ENCODE measurements at places on chromosomes 7 and 10.

DNA sequence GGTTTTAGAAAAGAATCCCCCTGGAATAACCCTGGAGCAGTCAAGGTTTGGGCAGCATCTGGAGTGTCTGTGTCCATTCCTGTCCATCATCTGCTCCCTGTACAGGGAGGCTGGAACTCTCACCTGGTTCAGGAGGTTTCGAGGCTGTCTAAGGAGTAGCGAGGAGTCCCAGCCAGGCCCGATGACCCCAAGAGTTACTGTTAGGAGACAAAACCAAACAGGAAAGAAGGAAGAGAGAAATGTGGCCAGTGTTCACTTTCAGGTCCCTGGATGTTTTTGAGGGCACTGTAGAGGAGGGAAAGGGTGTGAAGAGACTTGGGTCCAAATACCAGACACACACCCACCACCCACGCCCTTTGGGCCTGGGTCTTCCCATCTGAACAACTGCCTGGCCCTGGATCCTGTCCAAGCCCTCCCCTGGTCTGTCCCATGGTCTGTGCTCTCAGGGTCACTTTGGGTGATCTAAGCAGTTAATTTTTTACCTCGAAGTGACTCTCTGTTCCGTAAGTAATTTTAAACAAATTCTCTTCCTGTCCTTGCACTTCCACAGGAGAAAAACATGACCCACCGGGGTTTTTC is 117.1 kb downstream of the ZMIZ1 start:
- DNase-seq, result peak; percentile 20

DNA sequence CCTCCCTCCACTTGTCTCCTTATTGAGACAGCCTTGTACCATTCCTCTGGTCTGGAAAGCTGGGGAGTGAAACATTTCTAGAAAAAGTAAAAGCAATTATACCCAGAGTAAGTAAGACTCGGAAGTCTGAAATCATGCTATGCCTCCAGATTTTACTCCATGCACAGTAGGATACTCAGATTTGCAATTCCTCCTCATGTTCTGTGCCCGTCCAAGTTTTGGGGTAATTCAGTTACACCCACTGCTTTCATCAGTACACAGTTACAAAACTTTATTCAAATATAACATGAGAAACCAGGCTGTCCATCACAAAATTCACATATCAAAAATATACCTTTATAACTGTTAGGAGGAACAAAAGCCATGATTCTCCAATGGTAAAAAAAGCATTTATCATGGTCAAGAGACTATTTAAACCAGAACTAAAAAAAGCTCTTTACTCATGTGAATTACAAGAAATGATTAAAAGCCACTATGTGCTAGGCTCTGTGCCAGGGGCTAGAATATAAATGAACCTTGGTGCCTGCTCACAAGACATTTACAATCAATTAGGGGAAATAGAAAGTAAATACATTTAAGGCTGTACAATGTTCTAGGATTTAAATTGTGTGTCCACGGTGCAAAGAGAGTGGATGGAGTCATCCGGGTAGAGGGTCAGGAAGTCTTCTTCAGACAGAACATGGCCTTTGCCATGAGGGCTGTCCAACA is 320.2 kb downstream of the ELMO1 start:
- DNase-seq, result no peak

GRCh38 chr10:133364645-133365431 is 7.0 kb upstream of the FUOM start:
- no peak for DNase-seq

DNA sequence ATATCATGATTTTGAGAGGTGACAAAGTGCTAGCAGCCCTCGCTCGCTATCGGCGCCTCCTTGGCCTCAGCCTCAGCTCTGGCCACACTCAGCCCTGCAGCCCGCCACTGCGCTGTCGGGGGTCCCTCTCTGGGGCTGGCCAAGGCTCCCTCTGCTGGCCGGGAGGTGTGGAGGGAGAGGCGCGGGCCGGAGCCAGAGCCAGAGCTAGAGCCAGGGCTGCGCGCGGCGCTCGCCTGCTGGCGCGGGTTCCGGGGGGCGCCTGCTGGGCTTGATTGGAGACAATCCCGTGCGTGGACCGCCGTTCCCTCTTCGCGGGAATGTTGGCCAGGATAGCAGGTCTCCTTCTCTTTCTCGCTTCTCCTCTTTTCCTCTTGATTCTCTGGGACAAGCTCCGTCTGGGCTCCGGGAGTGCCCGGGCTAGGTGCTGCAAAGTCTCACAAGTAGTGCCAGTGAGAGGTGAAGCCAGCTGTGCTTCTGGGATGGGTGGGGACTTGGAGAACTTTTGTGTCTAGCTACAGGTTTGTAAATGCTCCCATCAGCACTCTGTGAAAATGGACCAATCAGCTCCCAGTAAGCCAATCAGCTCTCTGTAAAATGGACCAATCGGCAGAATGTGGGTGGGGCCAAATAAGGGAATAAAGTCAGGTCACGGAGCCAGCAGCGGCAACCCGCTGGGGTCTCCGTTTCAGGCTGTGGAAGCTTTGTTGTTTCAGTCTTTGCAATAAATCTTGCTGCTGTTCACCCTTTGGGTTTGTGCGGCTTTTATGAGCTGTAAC is 43.4 kb upstream of the ELMO1 start:
- DNase-seq, result no peak

DNA sequence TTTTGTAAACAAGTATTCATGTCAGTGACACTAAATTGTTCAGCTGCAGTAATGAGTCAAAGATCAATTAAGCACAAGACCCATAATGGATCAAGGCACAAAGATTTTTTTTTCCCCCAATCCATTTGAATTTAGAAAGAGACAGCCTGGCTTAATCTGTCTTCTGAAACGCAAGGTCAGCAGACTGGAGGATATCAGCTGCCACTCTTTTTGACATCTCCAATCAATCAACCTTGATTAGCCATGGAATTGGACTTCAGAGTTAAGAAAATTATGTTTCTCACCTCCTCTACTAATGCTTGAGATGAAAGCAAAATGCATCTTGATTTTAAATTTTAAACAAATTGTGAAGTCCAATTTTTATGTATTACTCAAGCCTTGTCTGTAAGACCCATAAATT is 642.4 kb upstream of the STEAP1 start:
- DNase-seq, result no peak

GRCh38 chr7:42315631-42316030 is 78.6 kb upstream of the GLI3 start:
- DNase-seq, result peak; percentile 33

DNA sequence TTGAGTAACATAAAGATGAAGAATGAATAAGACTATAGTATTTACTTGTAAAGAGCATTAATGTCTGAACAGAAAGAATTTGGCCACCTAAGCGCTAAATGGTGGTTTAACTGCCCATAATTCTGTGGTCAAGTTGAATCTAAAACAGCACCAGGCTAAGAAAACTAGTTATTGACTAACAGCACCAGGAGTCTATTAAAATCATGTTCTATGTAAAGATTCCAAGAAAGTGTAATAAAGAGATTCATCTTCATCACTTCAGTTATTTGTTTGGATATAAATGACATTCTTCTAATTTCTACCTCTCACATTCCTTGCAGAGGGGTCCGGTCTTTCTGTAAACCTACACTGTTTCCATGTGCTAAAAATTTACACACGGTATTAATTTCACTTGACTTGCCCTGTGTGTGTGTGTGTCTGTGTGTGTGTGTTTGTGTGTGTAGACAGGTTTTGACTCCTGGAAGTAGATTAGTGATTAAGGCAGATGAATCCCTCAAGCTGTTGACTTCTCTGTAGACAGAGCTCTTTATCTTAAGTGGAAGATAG is 84.4 kb downstream of the KLF6 start:
- DNase-seq, result no peak

- DNase-seq, result no peak
These were observed 42.3 kb downstream of the CHCHD3 start for GRCh38 chr7:133039614-133040013.

- peak; percentile 85 for DNase-seq
These were observed 23.1 kb upstream of the ST7 start for GRCh38 chr7:116929914-116930913.

GRCh38 chr7:95824616-95825015 is 52.3 kb downstream of the DYNC1I1 start:
- no peak for DNase-seq

GRCh38 chr7:157560258-157560654 is 223.5 kb downstream of the DNAJB6 start:
- DNase-seq, result no peak

GRCh38 chr7:132162556-132163144 is 413.6 kb downstream of the PLXNA4 start:
- DNase-seq, result no peak

- DNase-seq, result peak; percentile 91
These were observed 33.9 kb upstream of the SVIL start for GRCh38 chr10:29668628-29669027.
